ENCODE measurements at places on chromosomes 12 and 14. TPM values are rescaled to one million over a fixed set of nuclear protein-coding genes. Genes with fewer than 3 reads are reported as not detected.

TRIM9 gene
- total RNA-seq: 3.0 TPM

MTA1 gene
- 30.8 TPM for total RNA-seq

DNA sequence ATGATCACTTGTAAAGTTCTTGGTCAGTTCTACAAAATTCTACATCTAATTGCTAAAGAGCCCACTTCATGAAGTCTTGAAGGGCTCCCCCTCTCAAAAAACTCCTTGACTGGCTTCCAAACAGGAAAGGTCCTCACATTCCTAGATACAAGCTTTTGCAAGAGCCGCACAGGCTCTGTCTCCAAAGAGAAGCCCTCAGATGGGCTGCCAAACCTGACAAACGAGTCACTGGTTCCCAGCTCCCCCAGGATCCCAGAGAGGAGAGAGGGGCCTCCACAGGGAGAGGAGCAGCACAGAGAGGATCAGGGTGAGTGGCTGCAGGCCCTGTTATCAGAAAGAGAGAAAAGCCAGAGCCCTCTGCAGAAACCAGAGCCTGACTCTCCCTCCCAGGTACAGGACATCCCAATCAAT, 5.8 kb downstream of the NID2 start:
- DNase-seq: no peak

- DNase-seq: no peak
Measured at GRCh38 chr12:83122623-83122934, 435.9 kb downstream of the TMTC2 start.

DNA sequence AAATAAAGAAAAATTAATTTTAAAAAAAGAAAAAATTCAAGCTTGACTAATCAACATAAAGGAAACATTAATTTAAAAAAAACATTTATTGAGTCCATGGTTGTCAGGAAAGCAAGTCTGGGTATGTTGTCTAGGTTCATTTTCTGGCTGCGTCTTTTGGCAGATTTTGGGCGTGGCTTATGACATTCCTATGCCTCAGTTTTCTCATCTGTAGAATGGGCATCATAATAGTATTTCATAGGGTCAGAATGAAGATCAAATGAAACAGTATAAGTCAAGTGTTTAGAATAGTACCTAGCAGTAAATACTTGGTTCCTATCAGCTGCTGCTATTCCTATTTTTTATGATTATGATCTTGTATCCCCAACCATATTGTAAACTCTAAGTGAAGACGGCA, 40.5 kb downstream of the MYO1H start:
- no peak for DNase-seq

DNA sequence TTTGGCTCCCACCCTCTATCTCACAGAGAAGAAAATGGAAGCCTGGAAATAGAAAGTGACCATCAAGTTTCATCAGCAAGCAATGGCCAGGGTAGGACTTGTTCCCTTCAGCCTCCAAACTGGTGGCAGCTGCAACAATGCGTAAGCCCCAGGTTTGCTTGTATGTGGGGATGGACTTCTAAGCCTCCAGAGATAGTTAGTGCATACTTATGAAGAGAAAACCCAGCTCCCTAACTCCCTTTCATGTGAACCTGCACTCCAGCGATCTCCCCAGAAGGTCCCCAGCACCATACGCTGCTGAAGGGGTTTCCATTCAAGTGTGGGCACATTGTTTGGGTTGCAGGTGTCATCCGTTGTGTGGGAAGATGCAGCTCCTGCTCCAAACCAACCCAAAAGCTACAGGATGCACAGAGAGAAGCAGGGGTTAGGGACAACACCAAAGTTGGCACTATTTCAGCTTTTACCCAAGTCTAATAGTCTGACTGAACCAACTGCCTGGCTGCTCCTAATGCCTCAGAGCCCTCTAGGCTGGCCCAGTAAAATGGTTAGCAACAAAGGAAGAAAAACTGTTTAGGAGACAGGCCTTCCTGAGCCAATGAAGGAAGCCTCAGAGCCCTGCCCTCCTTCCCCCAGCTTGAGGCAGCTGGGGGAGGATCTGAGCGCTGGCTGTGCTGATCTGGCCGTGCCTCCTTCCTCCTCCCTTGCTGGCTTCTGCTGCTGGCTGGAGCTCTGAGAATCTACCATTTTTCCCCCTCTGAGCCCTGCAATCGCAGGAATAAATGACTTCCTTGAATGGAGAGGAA, 12.3 kb downstream of the ZFP36L1 start:
- DNase-seq: peak; percentile 30

RASSF9 gene
- 0.49 TPM for total RNA-seq

All from gastrocnemius medialis (tissue), 4 donors.